Hypothalamus (tissue), 51 donors: ENCODE measurements at places on chromosomes 7 and 10.

DNA sequence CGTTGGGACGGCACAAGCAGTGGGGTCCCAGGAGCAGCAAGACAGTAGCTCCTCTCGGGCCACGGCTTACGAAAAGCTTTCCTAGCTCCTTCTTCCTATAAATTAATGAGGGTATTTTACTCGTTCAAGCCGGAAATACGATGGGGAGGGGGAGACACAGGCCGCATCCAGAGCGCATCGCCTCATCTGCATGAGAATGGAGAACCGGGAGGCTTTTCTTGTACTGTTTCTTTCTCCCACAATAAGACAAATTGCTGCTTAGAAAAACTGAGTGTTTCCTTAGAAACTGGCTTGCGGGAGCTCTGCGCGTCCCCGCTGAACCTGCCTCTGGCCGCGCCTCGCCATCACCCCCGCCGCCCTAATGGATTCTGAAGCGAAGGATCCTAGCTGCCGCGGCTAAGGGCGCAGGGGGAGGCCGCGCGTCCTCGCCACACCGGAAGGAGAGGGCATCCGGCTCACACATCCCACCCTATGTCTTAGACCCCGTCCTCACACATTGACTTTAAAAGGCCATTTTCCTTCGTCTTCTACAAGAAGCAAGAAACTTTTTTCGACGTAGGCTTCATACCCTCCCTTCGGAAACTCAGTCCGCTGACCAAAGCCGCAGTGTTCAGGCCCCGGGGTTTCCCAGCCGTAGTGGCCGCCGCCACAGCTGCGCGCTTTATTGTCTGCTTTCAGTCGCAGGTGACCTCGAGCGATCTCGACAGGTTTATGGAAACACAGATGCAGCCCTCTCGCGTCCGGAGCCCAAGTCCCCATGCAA lies 8.8 kb downstream of the NXPH1 start:
- DNase-seq: no peak

DNA sequence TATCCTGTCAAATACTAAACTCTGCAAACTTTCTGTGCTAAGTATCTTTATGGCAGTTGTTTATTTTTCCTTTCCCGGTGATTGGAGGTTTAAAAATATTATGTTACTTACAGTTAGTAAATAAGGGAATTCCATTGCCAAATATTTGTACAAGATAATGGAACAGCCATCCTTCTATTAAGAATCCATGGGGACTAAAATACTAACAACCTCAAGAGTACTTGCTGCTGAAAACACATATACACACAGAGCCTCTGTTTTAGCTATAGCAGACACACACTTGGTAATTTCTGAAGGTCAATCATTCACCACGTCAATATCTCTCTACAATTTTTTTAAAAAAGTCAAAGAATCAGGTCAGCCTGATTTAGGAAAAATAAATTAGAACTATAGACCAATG lies 32.4 kb downstream of the TSPAN12 start:
- no peak for DNase-seq

- DNase-seq: no peak
These were observed 76.7 kb downstream of the MACC1 start for GRCh38 chr7:20140291-20141001.

- no peak for DNase-seq
These were observed 26.6 kb upstream of the KAT6B start for GRCh38 chr10:74799721-74800221.

DNA sequence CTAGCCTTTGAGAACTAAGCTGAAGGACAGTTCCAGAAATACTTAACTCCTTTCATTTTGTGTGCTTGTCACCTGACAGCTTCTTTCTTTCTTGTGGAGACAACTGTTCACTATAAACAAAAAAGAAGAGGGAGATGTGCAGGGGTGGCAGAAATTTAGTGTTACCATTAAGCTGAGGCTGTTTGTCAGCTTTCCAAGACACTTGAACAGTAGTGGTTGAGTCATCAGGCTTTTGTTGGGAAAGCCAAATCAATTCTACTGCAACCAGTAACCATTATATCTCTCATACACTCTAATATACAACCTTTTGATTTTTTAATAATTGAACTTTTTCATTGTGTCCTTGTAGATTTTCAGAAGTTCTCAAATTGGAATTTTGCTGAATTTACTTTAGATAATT lies 75.3 kb downstream of the POLL start:
- DNase-seq: no peak

DNA sequence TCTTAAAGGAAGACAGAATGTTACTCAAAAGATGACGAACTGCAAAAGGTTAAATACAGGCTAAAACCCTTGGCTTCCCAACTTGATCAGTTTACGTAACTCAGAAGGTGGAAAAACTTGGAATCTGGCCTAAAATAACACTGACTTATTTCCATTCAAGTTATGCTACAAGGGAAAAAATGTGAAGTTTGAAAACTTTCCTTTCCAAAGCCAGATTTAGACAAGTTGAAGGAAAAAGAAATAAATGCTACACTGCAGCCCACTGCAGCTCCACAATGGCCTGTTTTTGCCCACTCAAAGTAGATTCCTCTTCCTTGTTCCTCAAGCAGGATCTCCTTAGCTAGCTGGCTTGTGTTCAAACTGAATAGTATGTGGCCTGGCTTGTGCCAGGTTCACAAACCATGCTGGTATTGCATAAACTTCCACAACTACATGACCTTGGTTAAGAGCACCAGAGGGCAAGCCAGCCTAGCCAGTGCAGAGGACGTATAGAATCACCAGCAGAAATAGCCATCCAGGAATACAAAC lies 166.2 kb downstream of the CPEB3 start:
- DNase-seq: no peak

DNA sequence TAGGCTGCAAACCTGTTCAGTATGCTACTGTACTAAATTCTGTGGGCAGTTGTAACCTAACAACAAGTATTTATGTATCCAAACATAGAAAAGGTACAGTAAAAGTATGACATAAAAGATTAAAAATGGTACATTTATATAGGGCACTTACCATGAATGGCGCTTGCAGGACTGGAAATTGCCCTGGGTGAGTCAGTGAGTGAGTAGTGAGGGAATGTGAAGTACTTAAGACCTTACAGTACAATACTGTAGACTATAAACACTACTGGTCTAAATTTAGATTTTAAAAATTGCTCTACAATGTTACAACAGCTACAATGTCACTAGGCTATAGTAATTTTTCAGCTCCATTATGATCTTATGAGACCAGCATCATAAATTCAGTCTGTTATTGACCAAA lies 146.0 kb upstream of the GNAI1 start:
- DNase-seq: no peak

- DNase-seq: no peak
These were observed 68.7 kb downstream of the ARHGAP22 start for GRCh38 chr10:48536156-48536500.

- no peak for DNase-seq
These were observed 803.0 kb downstream of the GRM8 start for GRCh38 chr7:126449611-126450268.

GRCh38 chr10:115063701-115064658 lies 29.2 kb upstream of the ATRNL1 start:
- no peak for DNase-seq

- DNase-seq: no peak
These were observed 55.6 kb downstream of the STEAP1B start for GRCh38 chr7:22444181-22444971.

DNA sequence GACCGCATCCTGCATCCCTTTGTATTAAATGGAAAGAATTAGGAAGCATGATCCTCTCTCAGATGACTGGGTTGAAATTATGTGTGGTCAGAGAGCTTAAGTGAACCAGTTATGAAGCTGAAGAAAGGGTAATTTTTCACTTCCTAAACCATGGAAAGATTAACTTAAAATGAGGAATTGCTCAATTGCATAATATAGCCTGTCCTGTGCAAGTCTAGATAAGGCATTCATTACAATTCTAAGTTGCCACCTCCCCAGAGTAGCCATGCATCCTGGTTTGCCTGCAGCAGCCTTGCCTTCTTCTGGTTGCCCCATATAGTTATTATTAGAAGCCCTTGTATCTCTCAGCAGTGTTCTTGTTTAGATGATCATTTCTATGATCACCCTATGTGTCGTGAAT lies 45.3 kb downstream of the STARD3NL start:
- DNase-seq: no peak

GRCh38 chr7:107754642-107755041 lies 10.7 kb downstream of the CBLL1 start:
- no peak for DNase-seq

DNA sequence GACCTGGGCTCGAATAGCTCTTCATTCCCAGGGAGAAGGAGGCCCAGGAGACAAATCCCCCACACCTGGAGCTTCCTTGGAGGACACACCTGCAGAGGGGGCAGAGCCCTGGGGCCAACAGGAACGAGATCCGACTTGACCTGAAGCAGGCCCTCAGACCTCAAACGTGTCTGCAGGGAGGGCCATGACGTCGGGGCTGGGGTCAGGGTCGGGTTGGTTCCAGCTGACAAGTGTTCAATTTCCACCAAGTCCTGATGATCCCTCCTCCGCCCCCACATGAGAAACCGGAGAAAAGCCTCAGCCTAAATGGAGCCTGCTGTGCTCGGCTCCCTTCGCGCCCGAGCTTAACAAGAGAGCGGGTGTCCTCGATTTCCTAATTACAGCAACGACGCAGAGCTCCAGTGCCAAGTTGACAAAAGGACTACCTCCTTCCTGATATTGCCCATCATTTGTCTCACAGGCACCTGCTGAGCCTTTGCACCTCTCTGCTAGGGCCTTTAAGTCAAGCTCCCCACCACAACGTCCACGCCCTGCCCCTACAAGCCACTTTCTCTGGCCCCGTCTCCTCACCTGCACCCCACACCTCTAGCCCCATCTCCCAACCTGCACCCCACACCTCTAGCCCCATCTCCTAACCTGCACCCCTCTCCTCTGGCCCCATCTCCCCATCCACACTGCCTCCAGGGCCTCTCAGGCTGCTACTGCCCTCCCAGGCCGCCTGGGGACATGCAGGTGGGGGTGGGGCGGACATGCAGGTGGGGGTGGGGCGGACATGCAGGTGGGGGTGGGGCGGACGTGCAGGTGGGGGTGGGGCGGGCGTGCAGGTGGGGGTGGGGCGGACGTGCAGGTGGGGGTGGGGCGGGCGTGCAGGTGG lies 519.4 kb downstream of the GLRX3 start:
- DNase-seq: no peak

DNA sequence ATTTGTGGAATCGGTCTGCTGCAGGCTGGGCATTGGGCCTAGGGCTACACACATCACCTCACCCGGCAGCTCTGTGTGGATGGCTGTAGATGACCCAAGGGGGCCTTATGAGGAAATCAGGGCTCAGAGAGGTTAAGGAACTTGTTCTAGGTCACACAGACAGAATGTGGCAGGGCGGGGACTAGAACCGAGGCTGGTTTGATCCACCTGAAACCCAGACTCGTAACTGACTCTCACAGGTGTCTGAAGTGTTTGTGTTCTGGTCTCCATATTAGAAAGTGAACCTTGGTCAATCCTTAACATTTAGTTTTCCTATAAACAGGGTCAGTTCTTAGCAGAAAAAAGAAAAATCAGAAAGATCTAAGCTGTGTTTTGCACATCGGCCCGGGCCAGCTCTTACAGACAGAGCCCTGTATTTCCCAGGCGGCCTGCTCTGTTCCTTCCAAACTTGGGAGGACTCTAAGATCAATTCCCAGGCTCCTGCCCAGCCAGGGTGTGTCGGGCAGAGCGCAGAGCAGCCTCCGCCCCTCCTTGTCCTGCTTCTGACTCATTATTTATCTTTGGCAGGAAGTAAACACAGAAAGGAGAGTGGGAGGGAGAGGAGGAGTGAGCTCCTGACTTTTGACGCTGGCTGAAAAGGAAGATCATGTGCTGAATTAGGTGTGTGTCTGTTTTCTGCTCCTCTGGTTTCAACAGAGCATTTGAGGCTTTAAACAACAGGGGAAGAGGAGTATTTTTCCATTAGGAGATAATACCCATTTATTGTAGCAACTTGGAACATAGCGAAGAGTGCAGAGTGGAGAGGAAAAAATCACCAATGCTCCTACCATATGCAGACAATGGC lies 74.1 kb downstream of the TACC2 start:
- DNase-seq: no peak

- no peak for DNase-seq
These were observed 129.0 kb downstream of the MARCHF5 start for GRCh38 chr10:92419740-92420545.

GRCh38 chr7:46512891-46513413 lies 591.9 kb upstream of the IGFBP3 start:
- no peak for DNase-seq

DNA sequence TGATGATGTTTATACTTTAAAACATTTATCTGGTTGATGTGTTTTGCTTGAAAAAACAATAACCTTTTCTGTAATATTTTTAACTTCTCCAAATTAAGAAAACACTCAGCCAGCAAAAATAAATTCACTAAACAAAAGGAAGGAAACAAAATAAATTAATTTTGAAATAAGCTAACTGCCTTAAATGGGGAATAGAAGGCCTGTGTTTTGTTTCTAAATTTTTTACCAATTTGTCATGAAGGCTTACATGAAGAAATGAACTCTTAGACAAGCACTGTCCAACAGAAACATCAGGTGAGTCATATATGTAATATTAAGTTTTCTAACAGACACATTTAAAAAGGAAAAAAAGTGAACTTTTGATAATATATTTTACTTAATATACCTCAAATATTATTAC lies 68.5 kb downstream of the LRRN3 start:
- no peak for DNase-seq

GRCh38 chr7:131827421-131827820 lies 271.0 kb upstream of the PODXL start:
- DNase-seq: no peak

DNA sequence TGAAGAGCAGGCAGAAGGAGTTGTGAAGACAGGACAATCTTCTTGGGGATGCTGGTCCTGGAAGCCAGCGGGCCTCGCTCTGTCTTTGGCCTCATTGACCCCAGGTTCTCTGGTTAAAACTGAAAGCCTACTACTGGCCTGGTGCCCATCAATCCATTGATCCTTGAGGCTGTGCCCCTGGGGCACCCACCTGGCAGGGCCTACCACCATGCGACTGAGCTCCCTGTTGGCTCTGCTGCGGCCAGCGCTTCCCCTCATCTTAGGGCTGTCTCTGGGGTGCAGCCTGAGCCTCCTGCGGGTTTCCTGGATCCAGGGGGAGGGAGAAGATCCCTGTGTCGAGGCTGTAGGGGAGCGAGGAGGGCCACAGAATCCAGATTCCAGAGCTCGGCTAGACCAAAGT lies 1.5 kb downstream of the CHPF2 start:
- DNase-seq: no peak

DNA sequence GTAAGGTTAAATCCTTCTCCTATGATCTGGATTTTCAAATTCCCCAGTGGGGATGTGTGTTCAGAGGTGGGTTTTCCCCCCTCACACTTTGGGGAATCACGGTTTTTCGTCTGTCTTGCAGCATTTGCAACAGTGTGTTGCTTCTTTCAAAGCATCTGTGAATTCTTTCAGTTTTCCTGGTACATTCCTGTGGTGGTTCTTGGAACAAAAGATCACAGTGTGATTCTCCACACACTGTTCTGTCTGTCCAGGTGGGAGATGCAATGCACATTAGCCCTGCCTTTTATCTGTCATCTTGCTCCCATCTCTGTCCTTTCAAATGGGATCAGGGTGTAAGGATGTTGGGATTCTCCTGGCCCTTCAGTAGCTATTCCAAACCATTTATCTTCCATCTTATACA lies 11.8 kb downstream of the AGK start:
- DNase-seq: no peak
